ENCODE measurements at places on chromosomes 3 and 15.

DNA sequence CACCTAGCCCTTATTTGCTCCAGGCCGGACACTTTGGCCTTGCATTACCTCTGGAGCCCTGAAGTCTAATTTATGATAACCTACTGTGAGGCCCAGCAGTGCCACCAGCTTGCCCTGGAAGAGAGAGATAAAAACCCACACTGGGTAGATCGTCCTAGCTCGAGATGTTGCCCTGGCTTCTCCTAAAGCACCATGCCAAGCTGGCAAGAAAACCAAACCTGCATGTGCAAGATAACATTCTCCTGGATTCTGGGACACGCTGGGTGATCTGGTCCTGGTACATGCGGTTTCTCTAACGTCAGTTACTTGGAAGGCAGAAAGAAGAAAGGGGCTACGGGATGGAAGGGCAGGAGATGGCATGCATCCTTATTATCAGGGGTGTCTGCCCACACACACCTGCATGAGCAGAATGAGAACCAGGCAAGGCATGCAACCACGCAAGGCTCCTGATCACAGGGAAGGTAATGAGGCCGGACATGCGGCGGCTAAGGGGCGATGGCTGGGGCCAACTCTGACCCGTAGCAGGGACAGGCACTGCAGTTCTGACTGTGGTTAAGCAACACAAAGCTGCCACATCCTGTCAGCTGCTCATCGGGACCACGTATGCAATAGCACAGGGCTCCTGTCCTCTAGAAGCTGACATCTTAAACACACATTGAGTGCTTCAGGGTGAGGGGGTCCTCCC, 73.0 kb downstream of the OXNAD1 start:
- DNase-seq, result no peak

DNA sequence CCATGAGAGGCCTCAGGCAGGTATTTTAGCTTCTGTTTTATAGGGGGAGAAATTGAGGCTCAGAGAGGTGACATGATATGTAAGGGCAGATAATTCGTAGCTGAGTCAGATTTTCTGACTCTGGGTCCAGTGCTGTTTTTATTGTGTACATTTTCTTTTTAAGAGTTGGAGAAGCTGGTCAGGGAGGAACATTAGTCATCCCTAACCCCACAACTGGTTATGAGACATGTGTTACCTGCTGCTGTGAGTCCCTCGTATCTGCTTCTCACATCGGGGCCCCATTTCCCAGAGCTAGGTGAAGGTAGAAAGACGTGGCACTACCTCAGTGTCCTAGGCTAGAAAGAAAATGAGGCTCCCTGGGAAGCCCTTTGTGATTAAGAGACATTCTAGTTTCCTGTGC, 28.6 kb downstream of the GALNT15 start:
- no peak for DNase-seq

GRCh38 chr3:32041316-32041715, 59.8 kb downstream of the ZNF860 start:
- DNase-seq, result no peak

DNA sequence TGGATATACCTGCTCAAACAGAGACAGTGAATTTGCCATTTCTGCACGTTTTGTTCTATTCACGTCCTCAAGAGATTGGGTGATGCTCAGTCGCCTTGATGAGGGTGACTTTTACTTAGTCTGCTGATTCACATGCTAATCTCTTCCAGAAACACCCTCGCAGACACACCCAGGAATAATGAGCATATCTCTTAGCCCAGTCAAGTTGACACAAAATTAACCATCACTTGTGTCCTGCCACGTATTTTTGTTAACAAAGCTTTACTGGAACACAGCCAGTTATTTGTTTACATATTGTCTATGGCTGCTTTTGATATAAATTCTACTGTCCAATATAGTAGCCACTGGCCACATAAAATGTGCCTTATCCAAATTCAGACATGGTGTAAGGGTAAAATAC, 218.3 kb downstream of the FHIT start:
- DNase-seq, result no peak

DNA sequence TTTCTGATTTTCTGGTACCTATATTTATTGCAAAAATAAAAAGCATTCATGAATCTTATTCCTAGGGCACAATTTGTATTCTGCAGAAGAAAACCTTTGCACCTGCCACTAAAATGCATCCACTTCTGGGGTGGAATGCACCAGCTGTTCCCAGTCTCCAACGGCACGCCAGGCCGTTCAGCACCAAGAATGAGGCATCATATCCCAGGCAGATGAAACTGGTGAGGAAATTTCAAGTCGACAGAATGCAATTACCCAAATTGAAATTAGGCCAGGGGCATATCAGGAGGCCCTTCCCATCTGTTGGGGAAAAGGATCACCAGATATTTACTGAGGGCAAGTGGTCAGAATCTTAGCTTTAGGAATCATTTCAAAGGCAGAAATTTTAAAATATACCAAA, 13.6 kb upstream of the RBMS3 start:
- DNase-seq, result no peak

Measured in neural crest cell (in vitro differentiated cells).